Sciatic nerve (tissue), 2 donors: ENCODE measurements at places on chromosomes 13 and 19.

- no peak for DNase-seq
These were observed 206.1 kb downstream of the DNAJC15 start for GRCh38 chr13:43229506-43229905.

DNA sequence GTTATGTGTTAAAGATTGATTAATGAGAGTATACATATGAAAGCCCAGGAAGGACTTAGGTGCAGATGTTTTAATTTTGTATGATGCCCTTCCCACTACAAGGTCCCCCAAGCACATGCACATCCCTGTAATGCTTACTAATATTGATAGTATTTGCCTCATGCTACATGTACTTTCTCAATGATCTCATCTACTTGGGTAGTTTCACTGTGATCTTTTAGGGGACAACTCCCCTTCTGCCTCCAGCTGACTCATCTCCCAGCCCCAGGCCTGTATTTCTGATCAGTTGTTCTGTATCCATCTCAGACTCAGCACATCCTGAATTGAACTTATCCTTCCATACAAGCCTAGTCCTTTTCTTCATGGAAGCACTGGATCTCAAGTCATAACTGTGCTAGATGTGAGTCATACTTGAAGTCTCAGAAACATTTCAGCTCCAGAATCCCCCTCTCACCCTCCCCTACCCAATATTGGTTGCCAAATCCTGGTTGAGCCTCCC, 49.4 kb upstream of the INTS6 start:
- no peak for DNase-seq

- DNase-seq: no peak
These were observed at the start of gene ZNF154 for GRCh38 chr19:57708641-57709361. TSS of gene ZNF154 (minus strand) at chr19:57709204. CDS start at chr19:57708971, 233 bp downstream.

DNA sequence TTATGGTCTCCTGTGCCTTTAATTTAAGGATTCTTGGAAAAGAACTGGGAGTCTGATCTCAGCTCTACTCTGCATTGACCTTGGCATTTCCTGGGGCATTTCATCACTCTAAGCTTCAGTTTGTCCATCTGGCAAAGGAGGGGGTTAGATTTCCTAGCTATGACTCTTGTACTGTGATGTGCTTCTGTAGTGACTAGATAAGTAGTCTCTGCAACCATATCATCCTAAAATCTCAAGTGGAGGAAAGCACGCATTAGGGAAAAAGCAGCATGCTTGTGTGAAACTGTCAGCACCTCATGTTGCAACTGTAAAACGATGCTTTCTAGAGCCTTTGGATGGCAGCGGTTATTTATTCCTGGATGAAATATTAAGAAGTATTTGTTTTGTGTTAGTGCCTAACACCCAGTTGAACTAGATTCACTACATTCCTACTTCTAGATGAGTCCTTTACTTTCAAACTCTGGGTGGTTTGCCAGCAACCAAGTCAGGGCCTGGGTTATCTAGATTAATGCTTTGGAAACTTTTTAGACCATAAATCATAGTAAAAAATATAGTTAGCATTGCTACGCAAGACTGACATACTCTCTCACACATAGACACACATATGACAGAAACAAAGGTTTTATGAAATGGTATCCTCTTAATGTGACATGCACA, 6.8 kb downstream of the WDFY2 start:
- DNase-seq: no peak

DNA sequence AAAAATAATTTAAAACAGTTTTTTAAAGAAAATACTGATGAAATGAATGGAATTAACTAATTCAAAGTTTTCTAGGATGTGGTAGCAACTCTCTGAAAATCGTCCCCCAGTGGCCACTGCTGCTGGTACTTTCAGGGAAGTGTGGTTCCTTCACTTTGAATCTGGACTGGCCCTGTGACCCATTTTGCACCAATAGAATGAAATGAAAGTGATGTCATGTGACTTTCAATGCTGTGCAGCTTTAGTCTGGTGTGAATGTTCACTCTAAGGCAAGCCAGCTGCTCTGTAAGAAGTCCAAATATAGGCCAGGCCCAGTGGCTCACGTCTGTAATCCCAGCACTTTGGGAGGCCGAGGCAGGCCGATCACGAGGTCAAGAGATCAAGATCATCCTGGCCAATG, 26.4 kb upstream of the HNRNPA1L2 start:
- no peak for DNase-seq

DNA sequence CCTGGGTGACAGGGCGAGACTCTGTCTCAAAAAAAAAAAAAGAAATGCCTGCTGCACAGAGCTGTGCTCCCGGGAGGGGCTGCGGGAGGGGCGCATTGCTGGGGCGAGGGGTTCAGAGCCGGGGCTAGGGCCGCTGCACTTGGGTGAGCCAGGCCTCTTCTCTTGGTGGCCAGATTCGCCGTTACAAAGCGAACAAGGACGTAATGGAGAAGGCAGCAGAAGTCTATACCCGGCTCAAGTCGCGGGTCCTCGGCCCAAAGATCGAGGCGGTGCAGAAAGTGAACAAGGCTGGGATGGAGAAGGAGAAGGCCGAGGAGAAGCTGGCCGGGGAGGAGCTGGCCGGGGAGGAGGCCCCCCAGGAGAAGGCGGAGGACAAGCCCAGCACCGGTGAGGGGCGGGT, 19.0 kb downstream of the PLIN4 start:
- no peak for DNase-seq

DNA sequence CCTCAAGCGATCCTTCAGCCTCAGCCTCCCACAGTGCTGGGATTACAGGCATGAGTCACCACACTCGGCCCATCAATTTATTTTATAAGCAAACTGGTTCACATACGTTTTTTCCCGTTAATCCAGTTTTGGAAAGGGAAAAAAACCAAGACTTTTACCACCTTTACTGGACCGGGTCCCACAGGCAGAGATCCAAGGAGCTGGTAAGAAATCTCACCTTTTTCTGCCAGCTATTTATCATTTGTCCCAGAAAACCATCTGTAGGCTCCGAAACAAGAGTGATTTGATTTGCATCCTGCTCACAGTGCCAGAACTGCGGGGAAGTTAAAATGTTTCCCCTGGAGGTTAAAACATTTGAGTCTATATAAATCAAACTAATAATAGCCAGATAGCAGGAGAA, 6.3 kb upstream of the FUT2 start:
- DNase-seq: no peak

GRCh38 chr13:19680751-19681150, 47.3 kb downstream of the MPHOSPH8 start:
- DNase-seq: no peak

DNA sequence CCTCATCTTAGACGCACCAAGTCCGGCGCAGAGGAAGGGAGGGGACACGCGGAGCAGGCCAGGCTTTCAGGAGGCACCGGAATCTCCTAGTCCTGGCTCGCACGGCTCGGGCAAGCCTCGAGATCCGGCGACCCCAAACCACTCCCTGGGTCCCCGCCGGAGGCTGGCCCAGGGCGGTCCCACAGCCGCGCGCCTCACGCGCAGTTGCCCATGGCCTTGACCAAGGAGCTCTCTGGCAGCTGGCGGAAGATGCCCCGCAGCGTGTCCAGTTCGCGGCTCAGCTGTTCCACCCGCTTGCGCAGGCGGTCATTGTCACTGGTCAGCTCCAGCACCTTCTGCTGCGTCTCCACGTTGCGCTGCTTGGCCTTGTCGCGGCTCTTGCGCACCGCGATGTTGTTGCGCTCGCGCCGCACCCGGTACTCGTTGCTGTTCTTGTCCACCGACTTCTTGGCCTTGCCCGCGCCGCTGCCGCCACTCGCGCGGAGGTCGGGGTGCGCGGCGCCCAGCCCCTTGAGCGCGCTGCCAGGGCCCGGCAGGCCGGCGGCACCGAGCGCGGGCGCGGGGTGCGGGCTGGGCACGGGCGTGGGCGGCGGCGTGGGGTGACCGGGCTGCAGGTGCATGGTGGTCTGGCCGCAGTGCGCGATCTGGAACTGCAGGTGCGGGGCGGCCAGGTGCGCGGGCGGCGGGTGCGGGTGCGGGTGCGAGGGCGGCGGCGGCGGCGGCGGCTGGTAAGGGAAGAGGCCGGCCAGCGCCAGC, 1.0 kb downstream of the CEBPA start:
- no peak for DNase-seq

GRCh38 chr13:113123226-113124201, 915 bp downstream of the F10 start:
- DNase-seq: peak; percentile 50

GRCh38 chr19:40410030-40410389, 3.2 kb downstream of the PRX start:
- DNase-seq: no peak

DNA sequence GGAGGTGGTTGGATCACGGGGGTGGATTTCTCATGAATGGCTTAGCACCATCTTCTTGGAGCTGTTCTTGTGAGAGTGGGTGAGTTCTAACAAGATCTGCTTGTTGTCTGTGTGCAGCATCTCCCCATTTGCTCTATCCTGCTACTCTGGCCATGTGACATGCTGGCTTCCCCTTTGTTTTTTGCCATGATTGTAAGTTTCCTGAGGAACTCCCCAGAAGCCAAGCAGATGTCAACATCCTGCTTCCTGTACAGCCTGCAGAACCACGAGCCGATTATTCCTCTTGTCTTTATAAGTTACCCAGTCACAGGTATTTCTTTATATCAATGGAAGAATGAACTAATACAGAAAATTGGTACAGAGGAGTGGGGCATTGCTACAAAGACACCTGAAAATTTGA, 2.3 kb upstream of the SIGLEC12 start:
- no peak for DNase-seq

GRCh38 chr13:57311009-57311586, 144.1 kb downstream of the PRR20E start:
- no peak for DNase-seq

GRCh38 chr19:47760632-47760999, 15.3 kb downstream of the NOP53 start:
- DNase-seq: no peak

GRCh38 chr13:110869805-110870706, 44.8 kb downstream of the ANKRD10 start:
- peak; percentile 86 for DNase-seq

GRCh38 chr13:76380446-76381065, 505.6 kb downstream of the KCTD12 start:
- DNase-seq: no peak

GRCh38 chr19:10535613-10536012, 8.1 kb upstream of the ATG4D start:
- no peak for DNase-seq

GRCh38 chr19:32977280-32977679, 5.2 kb downstream of the FAAP24 start:
- no peak for DNase-seq

- no peak for DNase-seq
These were observed 1.8 kb downstream of the F2RL3 start for GRCh38 chr19:16890461-16891184.

- no peak for DNase-seq
These were observed 1.9 kb downstream of the KDM4B start for GRCh38 chr19:4970558-4971423.
